ENCODE measurements at places on chromosomes 5 and 9. TPM values are rescaled to one million over a fixed set of nuclear protein-coding genes. Genes with fewer than 3 reads are reported as not detected.

ANXA2R gene
- total RNA-seq: 5.3 TPM

OR1Q1 gene
- not detected for total RNA-seq

LIX1 gene
- total RNA-seq: 0.48 TPM

KIF24 gene
- total RNA-seq: 1.5 TPM

CDHR2 gene
- 0.34 TPM for total RNA-seq

HSPB3 gene
- not detected for total RNA-seq

BRINP1 gene
- 0.16 TPM for total RNA-seq

DDX46 gene
- 55.3 TPM for total RNA-seq

BAAT gene
- total RNA-seq: 0.13 TPM

GOLM1 gene
- 91.9 TPM for total RNA-seq

INSL6 gene
- total RNA-seq: not detected

- H3K4me1 ChIP-seq: no peaks in the 10 kb centered on the region
- peaks cover 15% of the 10 kb centered on the region for H3K27me3 ChIP-seq
- H3K4me3 ChIP-seq: no peak overlapping the region
- H3K27ac ChIP-seq: no peak overlapping the region
- no peak for DNase-seq
Observed at GRCh38 chr5:52356311-52356918, 431.3 kb upstream of the ITGA1 start.

GRCh38 chr9:20898885-20899554, 132.4 kb downstream of the HACD4 start:
- H3K27me3 ChIP-seq: no peaks in the 10 kb centered on the region
- peaks cover 2% of the 10 kb centered on the region for H3K36me3 ChIP-seq
- H3K4me3 ChIP-seq: no peak overlapping the region
- peaks cover 2% of the 10 kb centered on the region for H3K4me1 ChIP-seq

GRCh38 chr9:38339087-38339486, 53.4 kb upstream of the ALDH1B1 start:
- no peaks in the 10 kb centered on the region for H3K36me3 ChIP-seq
- peaks cover 36% of the 10 kb centered on the region for H3K27me3 ChIP-seq

GRCh38 chr5:138936225-138936967, 61.3 kb upstream of the LRRTM2 start:
- no peaks in the 10 kb centered on the region for H3K27me3 ChIP-seq
- H3K4me1 ChIP-seq: peaks cover 2% of the 10 kb centered on the region
- peaks cover 45% of the 10 kb centered on the region for H3K36me3 ChIP-seq
- no peak overlapping the region for H3K27ac ChIP-seq

DNA sequence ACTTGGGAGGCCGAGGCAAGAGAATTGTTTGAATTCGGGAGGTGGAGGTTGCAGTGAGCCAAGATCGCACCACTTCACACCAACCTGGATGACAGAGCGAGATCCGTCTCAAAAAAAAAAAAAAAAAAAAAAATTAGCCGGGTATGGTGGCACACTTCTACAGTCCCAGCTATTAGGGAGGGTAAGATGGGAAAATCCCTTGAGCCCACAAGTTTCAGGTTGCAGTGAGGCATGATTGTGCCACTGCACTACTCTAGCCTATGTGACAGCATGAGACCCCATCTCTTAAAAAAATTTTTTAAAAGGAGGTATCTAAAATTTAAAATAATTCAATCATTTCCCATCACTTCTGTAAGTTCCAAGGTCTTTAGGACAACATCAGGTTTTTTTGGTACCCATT, 26.0 kb downstream of the PSIP1 start:
- H3K4me3 ChIP-seq: no peak overlapping the region
- peaks cover 19% of the 10 kb centered on the region for H3K4me1 ChIP-seq
- peaks cover 25% of the 10 kb centered on the region for H3K36me3 ChIP-seq

DNA sequence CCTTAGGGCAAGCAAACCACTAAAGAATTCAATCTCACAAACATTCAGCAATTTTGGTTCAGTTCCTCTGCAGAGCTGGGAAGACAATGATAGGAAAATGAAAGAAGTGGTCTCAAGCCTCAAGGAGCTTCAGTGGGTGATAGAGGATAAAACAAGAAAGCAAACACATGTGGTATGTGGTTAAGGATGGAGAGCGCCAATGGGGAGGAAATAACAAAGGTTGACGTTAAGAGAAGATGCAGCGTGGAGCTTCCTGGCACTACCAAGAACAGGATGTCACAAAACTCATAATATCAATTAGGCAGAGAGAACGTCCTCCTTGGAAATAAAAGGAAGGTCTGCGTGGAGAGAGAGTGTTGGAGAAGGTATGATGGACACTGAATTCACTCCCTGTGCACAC, 411.4 kb upstream of the DAP start:
- no peak for DNase-seq
- peaks cover 22% of the 10 kb centered on the region for H3K27me3 ChIP-seq
- H3K36me3 ChIP-seq: no peaks in the 10 kb centered on the region
- no peak overlapping the region for H3K4me3 ChIP-seq

- no peaks in the 10 kb centered on the region for H3K36me3 ChIP-seq
- H3K4me3 ChIP-seq: no peak overlapping the region
- H3K27ac ChIP-seq: no peak overlapping the region
- no peaks in the 10 kb centered on the region for H3K4me1 ChIP-seq
- DNase-seq: no peak
- peaks cover 33% of the 10 kb centered on the region for H3K27me3 ChIP-seq
Observed at GRCh38 chr9:75858497-75859092, 31.9 kb upstream of the PCSK5 start.

- H3K27ac ChIP-seq: no peak overlapping the region
- no peaks in the 10 kb centered on the region for H3K27me3 ChIP-seq
- H3K36me3 ChIP-seq: no peaks in the 10 kb centered on the region
- no peak overlapping the region for H3K4me3 ChIP-seq
- H3K4me1 ChIP-seq: peaks cover 7% of the 10 kb centered on the region
Observed at GRCh38 chr5:191949-192690, 825 bp downstream of the LRRC14B start.

DNA sequence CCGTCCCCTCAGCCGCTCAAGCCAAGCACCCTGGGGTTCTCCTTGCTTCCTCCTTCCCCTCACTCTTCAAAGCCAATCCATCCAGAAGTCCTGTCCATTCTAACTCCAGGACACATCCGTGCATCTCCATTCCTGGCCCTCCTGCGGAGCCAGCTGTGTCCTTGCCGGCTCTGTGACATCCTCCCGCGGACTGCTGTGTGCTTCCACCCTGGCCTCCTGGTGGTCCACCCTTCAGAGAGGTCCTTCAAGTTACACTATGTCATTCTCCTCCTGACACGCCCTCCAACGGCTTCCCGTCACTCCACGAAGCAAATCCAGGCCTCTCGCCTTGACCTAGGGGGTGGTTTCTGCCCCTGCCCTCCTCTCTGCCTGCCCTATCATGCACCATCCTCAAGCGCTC, 13.0 kb upstream of the SCGB3A1 start:
- no peak overlapping the region for H3K4me3 ChIP-seq
- no peak overlapping the region for H3K27ac ChIP-seq
- no peaks in the 10 kb centered on the region for H3K36me3 ChIP-seq
- no peak for DNase-seq
- H3K4me1 ChIP-seq: no peaks in the 10 kb centered on the region

GRCh38 chr9:105281272-105281671, 36.8 kb downstream of the SLC44A1 start:
- peaks cover 2% of the 10 kb centered on the region for H3K4me1 ChIP-seq
- no peaks in the 10 kb centered on the region for H3K36me3 ChIP-seq

- H3K36me3 ChIP-seq: no peaks in the 10 kb centered on the region
- H3K27ac ChIP-seq: no peak overlapping the region
- no peaks in the 10 kb centered on the region for H3K27me3 ChIP-seq
- H3K4me3 ChIP-seq: no peak overlapping the region
- H3K4me1 ChIP-seq: no peaks in the 10 kb centered on the region
Observed at GRCh38 chr5:152634586-152634985, 229.5 kb upstream of the NMUR2 start.

- no peak for DNase-seq
- peaks cover 5% of the 10 kb centered on the region for H3K4me1 ChIP-seq
- H3K36me3 ChIP-seq: no peaks in the 10 kb centered on the region
- no peak overlapping the region for H3K4me3 ChIP-seq
Observed at GRCh38 chr5:152689250-152689711, 284.2 kb upstream of the NMUR2 start.

Data from osteocyte (in vitro differentiated cells).